Adipose tissue (tissue), 3 donors: ENCODE measurements at places on chromosomes 1 and 21. TPM values are rescaled to one million over a fixed set of nuclear protein-coding genes. Genes with fewer than 3 reads are reported as not detected.

Gene CACNA1S
- polyA plus RNA-seq, result 0.02 TPM

Gene ATP1A4
- polyA plus RNA-seq, result 0.54 TPM

Gene IL10
- 7.0 TPM for polyA plus RNA-seq

Gene RIIAD1
- not detected for polyA plus RNA-seq

Gene LENEP
- not detected for polyA plus RNA-seq

Gene ASCL5
- polyA plus RNA-seq, result 0.76 TPM

Gene AMPD1
- not detected for polyA plus RNA-seq

Gene CELA2A
- 0.33 TPM for polyA plus RNA-seq

Gene ERICH3
- polyA plus RNA-seq, result 0.11 TPM

Gene DARS2
- 11.7 TPM for polyA plus RNA-seq

Gene GABRD
- 0.28 TPM for polyA plus RNA-seq

Gene CLEC20A
- not detected for polyA plus RNA-seq

Gene NBPF20
- polyA plus RNA-seq, result 0.86 TPM

Gene DDOST
- 182 TPM for polyA plus RNA-seq

Gene CBR3
- polyA plus RNA-seq, result 28.8 TPM

Gene TMEM81
- 1.2 TPM for polyA plus RNA-seq

Gene MEX3A
- under 0.01 TPM for polyA plus RNA-seq

Gene LCE1F
- polyA plus RNA-seq, result not detected
